ENCODE measurements at places on chromosomes 7 and 10.

DNA sequence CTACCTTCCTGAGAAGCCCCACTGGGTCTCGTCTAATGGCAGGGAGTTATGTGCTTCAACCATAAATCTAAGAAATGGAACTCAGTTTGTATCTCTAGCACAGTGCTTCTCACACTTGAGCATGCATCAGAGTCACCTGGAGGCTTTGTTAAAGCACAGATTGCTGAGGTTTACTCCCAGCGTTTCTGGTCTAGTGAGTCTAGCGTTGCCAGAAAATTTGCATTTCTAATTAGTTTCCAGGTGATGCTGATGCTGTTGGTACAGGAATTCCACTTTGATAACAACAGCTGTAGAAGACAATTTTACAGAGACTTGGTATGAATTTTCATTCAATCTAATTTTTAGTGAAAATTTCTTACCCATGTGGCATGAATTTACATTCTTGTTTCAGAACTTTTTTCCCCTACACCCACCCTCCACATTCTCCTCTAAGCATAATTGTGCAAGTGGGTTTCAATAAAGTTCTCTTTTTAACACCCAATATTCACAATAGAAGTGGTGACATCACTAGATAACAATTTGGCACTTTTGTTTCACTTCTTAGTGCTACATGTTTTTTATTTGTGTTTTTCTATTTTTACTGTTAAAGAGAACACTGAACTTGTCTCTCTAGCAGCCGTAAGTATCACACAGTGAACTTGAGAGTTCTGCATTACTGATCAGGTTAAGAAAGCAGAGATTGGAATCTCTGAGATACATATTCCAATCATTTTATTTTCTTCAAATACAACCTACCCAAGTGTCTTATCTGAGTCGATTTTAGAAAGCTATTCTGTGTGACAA lies 48.4 kb upstream of the BET1 start:
- DNase-seq: no peak

DNA sequence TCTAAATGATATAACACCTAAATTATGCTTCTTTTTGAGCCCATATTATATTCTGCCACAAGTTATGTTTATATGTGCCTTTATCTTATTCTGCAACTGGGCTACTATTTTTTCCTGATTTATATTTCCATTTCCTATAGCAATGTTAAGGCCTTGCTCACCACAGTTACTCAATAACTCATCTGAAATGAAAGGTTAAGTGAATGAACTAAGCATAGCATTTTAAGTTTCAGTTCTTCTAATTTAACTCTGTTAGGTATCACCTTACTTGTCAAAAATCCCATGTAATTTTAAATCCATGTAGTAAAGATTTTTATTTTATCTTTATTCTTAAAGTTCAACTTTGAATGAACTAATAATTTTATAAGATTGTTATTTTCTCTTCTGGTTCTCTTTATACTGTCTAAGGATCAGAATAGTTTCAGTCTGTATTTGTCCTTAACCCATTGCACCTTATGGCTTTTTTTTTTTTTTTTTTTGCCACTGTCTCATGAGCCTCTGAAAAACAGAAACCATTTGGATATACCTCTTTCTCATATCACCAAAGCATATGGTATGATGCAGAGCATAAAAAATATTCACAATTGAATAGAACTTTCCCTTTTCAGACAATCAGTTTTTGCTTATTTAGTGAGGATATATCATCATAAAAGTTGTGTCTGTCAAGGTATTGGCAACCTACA lies 301.8 kb upstream of the ZWINT start:
- no peak for DNase-seq

- no peak for DNase-seq
These were observed 105.8 kb downstream of the SEMA3A start for GRCh38 chr7:84088802-84089201.

DNA sequence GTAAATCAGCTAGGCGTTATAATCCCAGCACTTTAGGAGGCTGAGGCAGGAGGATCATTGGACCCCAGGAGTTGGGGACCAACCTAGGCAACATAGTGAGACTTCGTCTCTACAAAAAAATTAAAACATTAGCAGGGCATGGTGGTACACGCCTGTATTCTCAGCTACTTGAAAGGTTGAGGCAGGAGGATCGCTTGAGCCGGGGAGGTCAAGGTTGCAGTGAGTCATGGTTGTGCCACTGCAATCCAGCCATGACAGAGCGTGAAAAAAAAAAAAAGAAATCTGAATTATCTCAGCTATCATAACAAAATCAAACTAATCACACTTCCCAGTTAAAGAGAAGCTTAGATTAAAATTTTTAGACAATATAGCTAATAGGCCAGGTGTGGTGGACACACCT lies 35.3 kb downstream of the ATAD1 start:
- DNase-seq: no peak

GRCh38 chr7:71509381-71509780 lies 377.4 kb downstream of the GALNT17 start:
- DNase-seq: no peak

DNA sequence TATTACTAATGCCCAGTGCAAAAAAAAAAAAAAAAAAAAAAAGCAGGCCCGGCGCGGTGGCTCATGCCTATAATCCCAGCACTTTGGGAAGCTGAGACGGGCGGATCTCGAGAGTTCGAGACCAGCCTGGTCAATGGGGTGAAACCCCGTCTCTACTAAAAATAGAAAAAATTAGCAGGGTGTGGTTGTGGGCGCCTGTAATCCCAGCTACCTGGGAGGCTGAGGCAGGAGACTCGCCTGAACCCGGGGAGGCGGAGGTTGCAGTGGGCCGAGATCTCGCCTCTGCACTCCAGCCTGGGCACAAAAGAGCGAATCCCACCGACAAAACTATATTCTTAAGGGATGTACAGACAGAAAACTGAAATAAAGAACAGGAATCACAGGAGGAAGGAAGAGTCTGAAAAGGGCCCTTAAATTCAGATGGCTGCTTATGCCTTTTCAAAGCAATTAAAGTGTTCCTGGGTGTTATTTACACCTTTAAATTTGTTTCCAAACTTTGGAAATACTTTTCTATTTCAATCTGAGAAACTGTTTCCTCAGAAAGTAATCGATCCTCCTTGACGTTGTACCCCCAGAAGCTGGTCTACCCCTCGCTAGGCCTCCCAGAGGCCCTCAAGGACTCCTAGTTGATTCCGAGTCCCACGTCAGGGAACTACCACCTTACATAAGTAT lies 2.0 kb upstream of the KMT2E start:
- no peak for DNase-seq

DNA sequence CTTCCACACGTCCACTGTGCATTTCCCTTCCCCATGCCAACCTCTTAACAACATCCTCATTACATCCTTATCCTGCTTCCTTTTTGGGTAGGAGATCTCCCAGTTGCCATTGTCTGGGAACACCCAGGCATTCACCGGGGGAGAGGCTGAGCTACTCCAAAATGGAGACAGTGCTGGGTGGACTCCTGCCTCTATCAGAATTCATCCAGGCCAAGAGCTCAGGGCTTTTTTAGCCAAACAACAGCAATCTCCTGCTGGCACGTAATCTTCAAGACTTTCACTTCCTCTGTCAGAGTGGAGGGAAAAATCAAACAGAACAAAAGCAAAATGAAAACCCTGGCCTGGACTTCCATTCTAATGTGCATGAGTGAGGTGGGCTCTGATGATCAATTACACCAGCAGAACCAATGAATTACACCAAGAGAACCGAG lies 245.0 kb downstream of the PRPF18 start:
- peak; percentile 11 for DNase-seq

- DNase-seq: no peak
These were observed 475.1 kb downstream of the PARD3 start for GRCh38 chr10:34339816-34340553.

- DNase-seq: peak; percentile 23
These were observed 18.0 kb downstream of the STX1A start for GRCh38 chr7:73701357-73701995.

DNA sequence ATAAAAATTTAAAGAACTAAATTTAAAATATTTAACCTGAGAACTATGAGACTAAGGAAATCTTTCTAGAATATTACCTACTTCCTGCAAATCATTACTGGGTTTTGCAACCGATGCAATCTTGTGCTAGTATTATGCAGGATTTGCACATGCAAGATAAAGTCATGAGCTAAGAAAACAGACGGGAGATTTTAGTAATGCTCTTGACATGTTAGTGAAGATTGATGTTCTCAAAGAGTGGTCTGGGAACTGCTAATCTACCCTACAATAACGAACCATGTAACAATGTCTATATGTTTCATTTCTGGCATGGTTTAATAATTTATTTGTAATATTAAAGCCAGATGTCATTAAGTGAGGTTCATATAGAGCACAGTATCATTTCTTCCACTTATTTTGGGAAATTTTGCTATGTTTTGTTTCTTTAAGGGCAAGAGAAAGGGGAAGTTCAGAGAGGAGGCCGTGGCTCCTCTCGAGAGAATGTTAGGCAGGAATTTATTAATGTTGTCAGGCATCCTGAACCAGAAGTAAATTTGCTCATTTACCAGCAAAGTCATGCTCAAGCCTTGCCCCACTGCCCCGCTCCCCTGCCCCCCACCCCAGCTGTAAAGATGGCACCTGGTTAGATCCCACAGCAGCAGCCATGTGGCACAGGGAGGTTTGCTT lies 22.8 kb downstream of the LRRC17 start:
- no peak for DNase-seq

DNA sequence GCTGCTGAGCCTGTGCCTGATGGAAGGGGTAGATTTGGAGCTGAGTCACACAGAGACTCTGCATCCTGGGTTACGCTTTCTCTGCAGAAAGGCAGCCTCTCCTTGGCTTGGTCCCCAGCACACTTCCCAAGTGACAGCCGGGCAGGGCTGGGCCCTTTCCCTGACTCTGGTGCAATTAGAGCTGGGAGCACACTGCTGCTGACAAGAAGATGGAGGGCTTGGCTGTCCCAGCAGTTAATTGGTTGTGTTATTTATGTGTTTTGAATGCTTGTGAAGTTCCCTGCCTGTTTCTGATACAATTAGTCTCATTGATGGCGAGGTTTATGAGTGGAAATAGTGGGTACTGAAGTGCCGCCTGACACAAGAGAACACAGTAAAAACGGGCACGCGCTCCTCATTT lies 123.6 kb downstream of the TCERG1L start:
- no peak for DNase-seq

- DNase-seq: no peak
These were observed 109.8 kb upstream of the PTN start for GRCh38 chr7:137453356-137453755.

- no peak for DNase-seq
These were observed 60.2 kb downstream of the MAD1L1 start for GRCh38 chr7:2172311-2173188.

GRCh38 chr7:142870147-142870559 lies 15.3 kb downstream of the EPHB6 start:
- DNase-seq: no peak

- no peak for DNase-seq
These were observed 128.5 kb upstream of the PFKP start for GRCh38 chr10:2938869-2939268.

DNA sequence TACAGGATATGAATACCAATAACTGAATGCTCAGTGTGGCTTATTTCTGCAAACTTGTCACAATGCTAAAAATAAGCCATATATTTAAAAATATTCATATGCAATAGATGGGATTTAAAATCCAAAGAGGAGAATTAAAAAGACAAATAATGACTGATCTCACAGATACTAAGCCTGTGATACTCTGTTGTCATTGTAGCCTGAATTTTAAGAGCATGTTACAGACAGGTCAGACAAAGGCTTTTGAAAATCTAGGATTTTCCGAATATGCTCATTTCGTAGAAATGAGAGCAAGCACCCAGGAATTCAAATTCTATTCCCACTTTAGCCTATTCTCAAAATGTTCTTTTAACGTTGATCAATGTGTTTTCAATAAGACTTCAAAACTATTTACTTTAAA lies 269.7 kb downstream of the PCDH15 start:
- DNase-seq: no peak

GRCh38 chr10:63703113-63703670 lies 182.0 kb downstream of the REEP3 start:
- DNase-seq: peak; percentile 95

DNA sequence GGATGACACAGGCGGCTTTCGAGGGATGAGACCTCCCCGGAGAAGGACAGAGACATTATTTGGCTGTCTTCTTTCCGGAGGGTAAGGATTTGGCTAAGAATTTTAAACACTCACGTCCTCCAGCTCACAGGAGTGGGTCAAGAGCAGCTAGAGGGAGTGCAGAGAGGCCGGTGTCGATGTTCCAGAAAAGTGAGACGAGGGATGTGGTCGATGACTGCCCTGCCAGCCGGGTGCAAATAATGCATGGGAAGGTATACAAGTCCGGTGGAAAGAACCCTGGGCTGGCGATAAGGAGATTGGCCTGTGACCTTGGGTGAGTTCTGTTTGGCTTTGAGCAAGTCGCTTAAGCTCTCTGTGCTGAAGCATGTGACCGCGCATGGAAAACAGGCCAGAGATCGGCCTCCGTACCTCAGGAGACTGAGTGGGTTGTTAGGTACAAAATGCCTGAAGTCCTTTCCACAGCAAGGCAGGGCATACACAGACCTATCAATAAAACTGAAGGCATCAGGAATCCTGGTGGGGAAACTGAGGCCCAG lies 149.1 kb downstream of the UBE2H start:
- DNase-seq: no peak

DNA sequence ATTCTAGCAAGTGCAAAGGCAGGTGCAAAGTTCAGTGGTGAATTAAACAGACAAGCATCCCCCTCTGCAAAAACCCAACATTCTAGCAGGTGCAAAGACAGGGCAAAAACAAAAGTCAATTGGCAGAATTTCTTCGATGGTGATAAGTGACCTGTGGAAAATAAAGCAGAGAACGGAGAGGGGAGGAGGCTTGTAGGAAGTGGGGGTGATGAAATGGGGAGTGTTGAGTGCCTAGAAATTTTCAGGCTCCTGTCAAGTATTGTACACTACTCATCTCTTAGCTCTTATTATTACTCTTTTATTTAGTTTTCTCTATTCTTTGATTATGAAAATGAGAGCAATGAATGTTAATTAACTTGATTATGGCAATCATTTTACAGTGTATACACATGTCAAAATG lies 2.4 kb upstream of the CD36 start:
- no peak for DNase-seq

DNA sequence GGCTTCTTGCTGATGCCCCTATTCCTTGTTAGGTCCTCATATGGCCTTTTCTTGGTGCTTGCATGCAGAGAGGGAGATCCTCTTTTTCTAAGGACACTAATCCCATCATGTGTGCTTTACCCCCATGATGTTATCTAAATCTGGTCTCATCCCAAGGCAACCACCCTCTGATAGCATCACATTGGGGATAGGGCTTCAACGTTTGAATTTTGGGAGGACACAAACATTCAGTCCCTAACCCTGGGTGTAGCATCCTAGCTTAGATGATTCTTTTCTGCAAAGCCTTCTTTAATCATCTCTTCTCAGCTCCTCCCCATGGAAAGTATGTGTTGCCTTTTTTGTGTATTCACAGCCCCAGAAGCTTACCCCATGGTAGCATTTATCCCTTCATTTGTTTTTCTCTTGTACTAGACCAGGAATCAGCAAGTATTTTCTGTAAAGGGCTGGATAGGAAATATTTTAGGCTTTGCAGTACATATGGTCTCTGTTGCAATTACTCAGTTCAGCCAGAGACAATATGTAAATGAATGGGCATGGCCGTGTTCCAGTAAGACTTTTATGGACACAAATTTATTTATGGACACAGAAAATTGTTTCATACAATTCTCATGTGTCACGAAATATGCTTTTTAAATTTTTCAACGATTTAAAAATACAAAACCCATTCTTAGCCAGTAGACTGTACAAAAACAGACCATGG lies 101.5 kb upstream of the CSTF2T start:
- no peak for DNase-seq

All from HL-60 (cell line).